ENCODE measurements at places on chromosomes 2 and 18.

- no peak for DNase-seq
Observed at GRCh38 chr2:160432633-160433032, 61.0 kb downstream of the RBMS1 start.

DNA sequence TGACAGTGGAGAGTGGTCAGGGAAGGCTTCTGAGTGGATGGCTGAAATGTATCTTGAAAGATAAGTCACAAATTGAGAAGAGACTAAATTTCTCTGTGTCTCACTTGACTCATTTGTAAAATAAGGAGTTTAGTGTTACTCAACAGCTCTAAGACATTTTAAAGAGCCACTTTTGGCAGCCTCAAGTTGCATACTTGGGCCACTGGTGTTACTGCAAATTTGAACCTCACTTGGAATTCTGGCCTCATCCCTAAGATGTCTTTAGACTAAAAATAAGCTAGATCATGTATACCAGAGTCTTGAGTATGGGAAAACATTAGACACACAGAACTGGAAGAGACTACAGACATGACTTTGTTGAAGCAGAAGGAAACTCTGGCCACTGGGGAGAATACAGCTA lies 4.5 kb upstream of the MTLN start:
- DNase-seq: no peak

DNA sequence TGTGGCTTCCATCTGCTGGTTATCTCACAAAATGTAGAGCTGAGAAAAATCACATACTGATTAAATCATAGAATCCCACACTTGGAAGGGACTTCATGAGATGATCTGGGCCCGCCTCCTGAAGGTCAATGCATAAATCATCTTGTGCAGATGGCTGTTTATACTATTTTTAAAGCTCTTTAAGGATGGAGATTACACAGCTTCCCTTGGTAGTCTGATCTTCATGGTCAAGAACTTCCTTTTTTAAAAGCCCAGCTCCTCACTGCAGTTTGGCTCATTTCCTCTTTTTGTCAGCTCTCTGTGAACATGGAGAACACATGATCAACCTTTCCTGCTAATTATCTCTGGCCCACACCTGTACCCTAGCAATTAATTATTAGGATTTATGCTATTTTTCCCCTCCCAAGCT lies 25.9 kb downstream of the GCG start:
- peak; percentile 48 for DNase-seq

DNA sequence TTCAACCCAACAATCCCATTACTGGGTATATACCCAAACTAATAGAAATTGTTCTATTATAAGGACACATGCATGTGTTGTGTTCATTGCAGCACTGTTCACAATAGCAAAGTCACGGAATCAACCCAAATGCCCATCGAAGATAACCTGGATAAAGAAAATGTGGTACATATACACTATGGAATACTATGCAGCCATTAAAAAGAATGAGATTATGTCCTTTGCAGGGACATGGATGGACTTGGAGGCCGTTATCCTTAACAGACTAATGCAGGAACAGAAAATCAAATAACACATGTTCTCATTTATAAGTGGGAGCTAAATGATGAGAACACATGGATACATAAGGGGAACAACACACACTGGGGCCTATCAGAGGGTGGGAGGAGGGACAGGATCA lies 65.8 kb downstream of the CCDC138 start:
- DNase-seq: no peak

DNA sequence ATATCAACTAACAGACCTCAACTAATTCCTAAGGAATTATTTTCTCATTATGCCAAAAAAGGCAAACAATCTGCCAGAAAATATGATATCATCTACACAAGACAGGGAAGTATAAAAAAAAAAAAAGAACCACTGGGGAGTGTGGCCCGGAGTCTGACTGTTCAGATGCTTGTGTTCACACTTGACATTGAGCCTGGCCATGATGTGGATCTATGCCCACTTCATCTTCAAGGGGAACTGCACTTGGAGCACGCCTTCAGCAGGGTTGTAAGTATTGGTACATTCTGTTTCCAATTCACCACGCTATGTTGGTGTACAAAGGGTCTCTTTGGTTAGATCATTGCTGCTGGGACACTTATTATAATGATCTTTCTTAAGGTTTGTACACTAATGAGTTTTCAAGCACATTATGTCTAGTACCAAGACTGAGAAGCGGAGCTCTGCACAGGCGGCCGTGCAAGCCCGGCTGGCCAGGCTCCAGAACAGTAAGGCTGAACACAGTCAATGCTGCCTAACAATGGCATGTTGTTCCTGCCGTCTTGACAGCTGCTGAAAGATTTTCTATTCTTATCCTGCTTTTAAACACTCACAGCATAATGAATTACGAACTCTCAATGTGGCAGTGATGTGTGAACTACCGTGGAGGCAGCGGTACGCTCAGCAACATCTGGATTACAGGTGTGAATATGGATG lies 788.4 kb upstream of the SOX11 start:
- no peak for DNase-seq

DNA sequence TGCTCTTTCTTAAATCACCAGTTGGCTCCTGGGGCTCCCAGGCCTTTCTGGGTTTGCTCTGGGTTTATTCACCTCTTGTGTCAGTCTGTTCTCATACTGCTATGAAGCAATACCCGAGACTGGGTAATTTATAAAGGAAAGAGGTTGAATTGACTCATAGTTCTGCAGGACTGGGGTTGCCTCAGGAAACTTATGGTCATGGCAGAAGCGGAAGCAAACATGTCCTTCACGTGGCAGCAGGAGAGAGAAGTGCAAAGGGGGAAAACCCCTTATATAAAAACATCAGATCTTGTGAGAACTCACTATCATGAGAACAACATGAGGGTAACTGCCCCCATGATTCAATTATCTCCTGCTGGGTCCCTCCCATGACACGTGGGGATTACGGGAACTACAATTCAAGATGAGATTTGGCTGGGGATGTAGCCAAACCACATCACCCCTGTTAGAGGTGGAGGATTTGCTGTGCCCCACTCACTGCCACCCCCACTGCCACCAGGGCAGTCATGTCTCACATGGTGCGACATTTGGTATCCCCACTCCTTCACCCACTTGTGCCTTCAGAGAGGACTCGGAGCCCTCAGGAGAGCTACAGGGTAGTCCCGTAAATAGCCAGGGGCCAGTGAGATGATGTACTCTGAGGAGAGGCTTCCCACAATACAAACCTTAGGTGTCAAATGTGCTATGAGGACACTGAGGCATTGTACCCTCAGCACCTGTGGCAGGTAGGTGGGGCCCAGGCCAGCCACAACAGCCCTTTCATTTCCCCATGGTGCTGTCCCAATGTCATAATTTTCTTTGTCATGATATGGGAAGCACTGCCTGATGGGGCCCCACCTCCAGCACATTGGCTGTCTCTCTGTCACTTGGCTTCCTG lies 35.7 kb downstream of the CDC42EP3 start:
- DNase-seq: peak; percentile 94

- DNase-seq: no peak
Observed at GRCh38 chr2:150538651-150539201, 51.3 kb upstream of the RND3 start.

- peak; percentile 6 for DNase-seq
Observed at GRCh38 chr2:216619411-216620393, 13.5 kb upstream of the IGFBP2 start.

DNA sequence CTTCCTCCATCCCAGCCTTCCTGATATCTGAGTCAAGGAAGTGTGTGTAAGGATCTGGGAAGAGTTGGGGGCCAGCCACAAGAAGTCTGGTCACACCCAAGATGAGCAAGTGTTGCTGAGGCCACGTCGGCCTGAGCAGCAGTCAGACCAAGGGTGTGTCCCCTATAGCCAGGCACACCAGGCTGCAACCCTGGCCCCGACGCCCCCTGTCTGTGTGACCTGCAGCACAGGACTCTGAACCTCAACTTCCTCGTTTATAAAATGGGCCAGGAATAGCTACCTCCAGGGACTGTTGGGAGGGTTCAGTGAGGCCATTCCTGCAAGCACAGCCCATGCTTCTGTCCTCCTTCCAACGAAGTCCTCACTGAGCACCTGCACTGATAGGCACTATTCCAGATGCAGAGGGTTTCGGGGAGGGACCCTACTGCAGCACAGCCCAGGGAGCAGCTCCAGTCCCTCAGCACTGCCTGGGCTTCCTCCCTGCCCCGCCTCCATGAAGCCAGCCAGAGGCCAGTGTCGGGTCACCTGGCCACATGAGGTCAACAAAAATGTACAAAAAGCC lies 13.3 kb downstream of the LIMS2 start:
- no peak for DNase-seq

Measured in GM12865 (cell line).